H4 (cell line): ENCODE measurements at places on chromosomes 11 and 22. TPM values are rescaled to one million over a fixed set of nuclear protein-coding genes. Genes with fewer than 3 reads are reported as not detected.

GRCh38 chr22:49633010-49633324 lies 194.7 kb downstream of the BRD1 start:
- no peak for DNase-seq

GRCh38 chr11:23473782-23474181 lies 613.5 kb upstream of the CCDC179 start:
- DNase-seq: no peak

- no peak for DNase-seq
Measured at GRCh38 chr11:45754741-45755140, 50.2 kb upstream of the SLC35C1 start.

- no peak for DNase-seq
Measured at GRCh38 chr22:44179196-44179988, 1.3 kb upstream of the PARVG start.

GRCh38 chr22:31062566-31063230 lies 18.4 kb upstream of the SMTN start:
- DNase-seq: no peak

GRCh38 chr11:35614939-35615569 lies 3.2 kb upstream of the FJX1 start:
- DNase-seq: no peak

The BIK gene
- 0.45 TPM in 1 of 2 replicates, not detected in the other for total RNA-seq

GRCh38 chr11:73387594-73388264 lies 11.5 kb downstream of the RELT start:
- no peak for DNase-seq

DNA sequence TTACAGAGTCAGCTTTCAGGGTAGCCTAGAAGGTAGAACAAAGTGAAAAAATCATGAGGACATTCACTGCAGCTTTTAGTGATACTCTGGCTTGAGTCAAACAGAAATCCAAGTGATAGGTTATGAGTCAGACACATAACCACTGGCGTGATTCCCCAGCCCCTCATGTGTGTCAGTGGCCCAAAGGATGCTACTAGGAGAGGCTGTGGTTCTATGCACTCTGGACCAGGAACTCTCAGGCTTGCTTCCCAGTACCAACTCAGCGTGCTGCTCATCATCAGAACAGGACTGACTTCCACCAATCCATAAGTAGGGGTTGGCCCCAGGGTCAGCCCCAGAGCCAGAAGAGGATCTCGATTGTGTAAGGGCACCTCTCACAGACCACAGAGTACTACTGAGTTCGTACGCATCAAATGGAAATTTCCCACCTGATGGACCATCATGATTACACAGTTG lies 116.8 kb downstream of the MED15 start:
- no peak for DNase-seq

The TNNT3 gene
- not detected in 2 replicates for total RNA-seq

DNA sequence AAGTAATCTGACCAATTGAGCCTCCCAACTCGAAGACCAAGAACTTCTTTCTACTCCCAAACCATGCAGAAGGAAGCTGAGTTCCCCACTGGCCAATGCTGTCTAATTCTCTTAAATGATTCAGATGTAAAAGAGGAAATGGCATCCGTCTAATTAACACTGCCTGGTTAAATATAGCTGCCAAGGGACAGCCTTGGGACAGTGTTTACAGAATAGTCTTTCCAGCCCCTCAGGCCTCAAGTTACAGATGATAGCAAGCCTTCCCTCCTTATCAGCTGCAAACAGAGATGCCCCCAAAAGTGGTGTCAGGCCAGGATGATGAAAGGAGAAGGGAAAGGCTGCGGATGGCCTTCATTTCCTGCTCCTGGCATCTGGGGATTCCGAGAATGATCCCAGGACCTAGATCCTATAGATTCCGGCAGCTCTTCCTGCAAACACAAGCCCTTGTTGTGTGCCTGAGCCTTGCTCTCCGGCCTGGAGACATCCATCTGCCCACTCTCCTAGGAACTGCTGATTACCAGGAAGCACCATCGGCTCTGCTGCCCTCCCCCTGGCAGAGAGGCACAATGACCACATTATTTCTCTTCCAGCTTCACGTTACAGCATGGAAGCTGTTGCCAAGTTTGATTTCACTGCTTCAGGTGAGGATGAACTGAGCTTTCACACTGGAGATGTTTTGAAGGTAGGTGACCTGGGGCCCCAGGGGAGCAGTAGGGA lies 13.5 kb upstream of the TMA7B start:
- DNase-seq: no peak

- no peak for DNase-seq
Measured at GRCh38 chr11:124233376-124233775, 7.5 kb upstream of the OR8G1 start.

DNA sequence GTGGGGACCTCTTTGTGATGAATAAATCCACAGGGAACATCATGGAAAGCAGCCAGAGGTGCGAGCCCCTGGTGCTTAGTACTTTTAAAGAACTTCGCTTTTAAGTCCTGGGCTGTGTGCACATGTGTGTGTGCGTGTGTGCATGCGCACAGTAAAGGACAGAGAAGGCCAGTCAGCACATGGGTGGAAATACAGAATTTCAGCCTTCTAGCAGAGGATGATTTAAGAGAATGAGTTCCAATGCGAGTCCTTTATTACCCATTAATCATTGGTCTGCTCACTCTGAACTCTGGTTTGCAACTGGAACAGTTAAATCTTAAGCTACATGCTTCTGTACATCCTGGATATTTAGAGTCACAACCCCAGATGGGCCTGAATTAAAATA lies 18.9 kb downstream of the TEAD1 start:
- no peak for DNase-seq

DNA sequence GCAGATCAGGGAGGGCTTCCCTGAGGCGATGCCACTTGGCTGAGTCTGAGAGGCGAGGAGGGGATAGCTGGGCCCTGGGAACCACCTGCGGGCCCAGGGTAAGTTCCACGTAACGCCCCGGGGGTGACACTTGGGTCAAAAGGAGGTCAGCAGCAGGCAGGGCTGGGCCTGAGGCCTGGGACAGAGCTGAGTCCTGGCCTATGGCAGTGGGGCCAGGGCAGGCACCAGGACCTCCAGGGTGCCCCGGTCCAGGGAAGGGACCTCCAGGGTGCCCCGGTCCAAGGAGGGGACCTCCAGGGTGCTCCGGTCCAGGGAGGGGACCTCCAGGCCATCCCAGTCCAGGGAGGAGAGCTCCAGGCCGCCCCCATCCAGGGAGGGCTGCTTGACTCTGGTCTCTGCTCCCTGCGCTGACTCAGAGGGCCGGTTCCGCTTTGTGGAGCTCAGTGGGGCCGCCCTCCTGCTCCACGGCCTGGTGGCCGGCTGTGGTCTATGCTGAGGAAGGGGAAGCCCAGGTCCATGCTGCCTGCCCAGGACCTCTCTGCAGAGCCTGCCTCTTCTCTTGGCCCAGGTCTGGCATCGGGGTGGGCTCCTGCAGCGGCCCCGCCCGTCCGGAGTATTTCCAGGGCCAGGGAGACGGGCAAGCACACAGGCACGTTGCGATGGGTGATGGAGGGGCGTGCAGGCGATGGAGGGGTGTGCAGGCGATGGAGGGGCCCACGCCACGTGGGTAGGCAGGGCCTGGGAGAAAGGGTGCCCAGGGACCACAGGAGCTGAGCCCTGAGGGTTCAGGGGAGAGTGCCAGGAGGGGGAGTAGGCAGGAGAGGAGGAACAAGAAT lies 19.5 kb upstream of the WNT7B start:
- DNase-seq: no peak

DNA sequence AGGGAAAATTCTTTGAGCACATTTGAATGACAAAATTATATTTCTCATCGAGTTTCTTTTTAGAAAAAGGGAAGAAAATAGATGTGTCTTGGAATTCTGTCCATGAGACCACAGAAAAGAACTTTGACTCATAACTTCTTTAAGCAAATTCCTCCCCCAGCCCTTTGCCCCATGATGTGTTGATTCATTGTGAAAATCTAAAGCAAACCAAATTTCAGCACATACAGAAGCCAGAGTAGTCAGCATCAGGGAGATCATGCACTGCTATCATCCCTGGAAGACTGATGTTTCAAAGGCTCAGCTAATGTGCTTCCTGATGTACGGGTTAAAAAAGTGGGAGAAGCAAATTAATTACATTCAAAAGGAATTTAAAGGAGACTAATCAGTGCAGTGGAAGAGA lies 159.7 kb downstream of the FAT3 start:
- DNase-seq: no peak

The DEFB108B gene
- total RNA-seq: not detected in 2 replicates

The CRACR2B gene
- not detected in 2 replicates for total RNA-seq

The OR52I2 gene
- total RNA-seq: not detected in 2 replicates

The MS4A4A gene
- total RNA-seq: 0.06 and 0.55 TPM in 2 replicates

- no peak for DNase-seq
Measured at GRCh38 chr11:117570701-117571100, 226.3 kb downstream of the DSCAML1 start.

DNA sequence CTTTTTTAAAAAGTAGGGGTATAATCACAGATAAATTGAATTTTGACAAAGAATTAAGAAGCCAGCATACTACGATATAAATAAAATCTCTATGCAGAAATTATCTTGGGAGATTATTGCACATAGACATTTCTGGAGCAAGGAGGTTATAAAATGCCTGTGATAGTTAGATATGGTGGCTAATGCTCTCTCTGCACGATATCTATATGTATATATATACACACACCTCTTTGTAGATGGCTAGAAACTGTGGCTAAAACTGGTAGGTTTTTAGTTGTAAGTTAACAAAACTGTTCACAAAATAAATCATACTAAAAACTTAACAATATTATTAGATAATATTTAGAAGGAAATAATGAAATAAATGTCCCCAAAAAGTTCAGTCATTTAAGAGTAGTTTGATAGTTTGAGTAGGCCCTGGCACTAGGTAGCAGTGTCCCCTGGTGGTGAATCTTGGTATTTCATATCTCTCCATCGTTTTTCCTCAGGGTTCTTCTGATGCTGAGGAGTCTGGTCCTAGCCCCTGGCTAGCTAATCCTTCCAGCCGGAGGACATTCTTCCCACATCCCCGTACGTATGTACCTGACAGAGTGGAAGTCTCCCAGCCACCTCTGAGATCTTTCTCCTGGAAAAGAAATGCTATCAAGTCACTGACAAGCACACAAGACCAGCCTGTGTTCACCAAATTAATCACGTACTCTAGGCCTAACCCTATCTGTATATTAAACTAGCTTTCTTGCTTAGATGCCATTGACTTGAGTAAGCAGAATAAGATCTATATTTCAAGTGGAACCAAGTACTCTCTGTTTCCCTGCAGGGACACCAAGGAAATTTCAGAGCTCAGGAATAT lies 32.2 kb downstream of the ART5 start:
- no peak for DNase-seq

The ACP2 gene
- total RNA-seq: 21.6 and 24.0 TPM in 2 replicates

The PDE2A gene
- 2.6 and 3.0 TPM in 2 replicates for total RNA-seq

- no peak for DNase-seq
Measured at GRCh38 chr11:114168691-114169090, 109.2 kb downstream of the ZBTB16 start.

DNA sequence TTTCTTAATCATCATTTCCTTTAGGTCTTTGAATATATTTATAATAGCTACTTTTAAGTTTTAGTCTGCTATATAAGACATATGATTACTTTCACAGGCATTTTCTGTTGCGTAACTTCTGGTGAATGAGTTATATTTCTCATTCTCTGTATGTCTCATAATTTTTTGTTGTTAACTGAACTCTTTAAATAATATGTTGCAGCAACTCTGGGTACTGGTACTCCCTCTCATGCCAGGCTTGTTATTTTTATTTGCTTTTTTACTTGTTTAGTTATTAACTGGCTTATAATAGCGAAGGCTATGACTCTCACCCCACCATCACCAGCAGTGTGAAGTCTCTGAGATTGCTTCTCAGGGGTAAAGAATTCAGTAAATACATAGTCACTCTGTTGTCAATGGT lies 524.2 kb upstream of the CHORDC1 start:
- DNase-seq: no peak

DNA sequence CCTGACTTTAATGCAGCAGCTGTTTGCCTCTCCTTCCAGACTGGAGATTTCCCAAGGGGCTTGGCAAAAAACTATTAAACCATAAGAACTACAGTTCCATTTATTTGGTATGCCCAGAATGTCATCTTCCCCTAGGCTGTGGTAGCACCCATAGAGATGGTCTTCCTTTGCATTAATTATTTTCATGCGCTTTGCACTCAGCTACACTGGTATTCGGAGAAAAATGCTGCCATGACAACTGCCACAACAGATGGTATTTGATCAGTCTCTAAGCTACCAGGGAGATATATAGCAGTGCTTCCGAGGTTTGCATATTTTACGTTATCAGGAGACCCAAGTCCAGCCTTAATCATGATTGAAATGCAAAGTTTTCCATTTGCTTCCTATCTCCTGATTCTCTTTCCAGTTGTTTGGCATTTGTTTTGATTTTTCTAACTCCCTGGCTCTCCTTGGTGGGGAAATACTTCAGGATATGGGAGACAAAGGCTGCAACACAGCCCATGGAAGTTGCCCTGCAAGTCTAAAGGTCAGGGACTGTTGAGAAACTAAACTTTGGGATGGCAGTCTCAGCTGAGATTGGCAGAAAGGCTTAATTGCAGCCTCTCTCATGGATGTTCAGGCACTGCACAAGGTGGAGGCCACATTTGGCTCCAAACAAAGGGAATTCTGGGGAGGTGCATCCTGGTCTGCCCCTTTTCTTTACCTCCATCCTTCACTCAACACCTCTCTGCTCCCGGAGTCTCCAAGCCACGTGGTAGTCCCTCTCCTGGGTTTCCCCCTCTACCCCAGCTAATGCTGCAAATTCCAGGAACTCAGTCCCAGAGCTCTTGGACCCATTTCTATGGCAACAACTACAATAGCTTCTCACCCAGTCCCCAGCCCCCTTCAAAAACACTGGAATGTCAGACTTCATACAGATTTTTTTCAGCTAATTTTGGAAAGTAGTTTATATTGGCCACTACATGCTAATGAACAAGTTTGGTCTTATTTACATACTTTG lies 151.8 kb downstream of the NAV2 start:
- DNase-seq: no peak

The FAM180B gene
- not detected in 2 replicates for total RNA-seq

The ART1 gene
- not detected in 2 replicates for total RNA-seq

DNA sequence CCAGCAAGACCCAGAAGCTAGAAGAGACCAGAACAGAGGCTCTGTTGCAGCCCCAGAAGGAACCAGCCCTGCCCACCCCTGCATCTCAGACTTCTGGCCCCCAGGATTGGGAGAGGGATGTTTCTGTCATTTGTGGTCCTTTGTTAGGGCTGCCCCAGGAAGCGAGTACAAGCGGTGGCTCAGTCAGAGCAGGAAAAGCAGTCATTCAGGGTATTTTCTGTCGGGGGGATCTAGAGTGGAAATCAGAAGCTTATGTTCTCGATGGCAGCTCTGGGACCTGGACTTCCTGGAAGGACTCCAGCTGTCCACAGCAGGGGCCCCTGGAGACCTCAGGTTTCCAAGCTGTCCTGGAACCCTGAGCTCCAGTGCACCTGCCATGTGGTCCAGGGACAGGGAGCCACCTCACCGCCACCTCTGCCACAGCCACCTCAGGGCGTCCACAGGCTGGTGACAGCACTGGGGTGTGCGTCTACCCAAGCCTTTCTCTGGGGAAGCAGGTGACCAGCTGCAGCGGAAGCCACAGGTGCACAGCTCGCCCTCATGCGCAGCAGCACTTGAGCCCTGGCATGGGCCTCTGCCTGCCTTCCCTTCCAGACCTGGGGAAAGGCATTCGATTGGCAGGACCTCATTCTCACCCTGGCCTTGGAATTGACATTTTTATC lies 2.6 kb downstream of the KRTAP5-5 start:
- no peak for DNase-seq
